ENCODE measurements at places on chromosomes 5 and 9.

- no peak for DNase-seq
Measured at GRCh38 chr9:121857928-121858327, 206.5 kb downstream of the DAB2IP start.

- DNase-seq, result no peak
Measured at GRCh38 chr5:7540736-7541485, 145.0 kb downstream of the ADCY2 start.

DNA sequence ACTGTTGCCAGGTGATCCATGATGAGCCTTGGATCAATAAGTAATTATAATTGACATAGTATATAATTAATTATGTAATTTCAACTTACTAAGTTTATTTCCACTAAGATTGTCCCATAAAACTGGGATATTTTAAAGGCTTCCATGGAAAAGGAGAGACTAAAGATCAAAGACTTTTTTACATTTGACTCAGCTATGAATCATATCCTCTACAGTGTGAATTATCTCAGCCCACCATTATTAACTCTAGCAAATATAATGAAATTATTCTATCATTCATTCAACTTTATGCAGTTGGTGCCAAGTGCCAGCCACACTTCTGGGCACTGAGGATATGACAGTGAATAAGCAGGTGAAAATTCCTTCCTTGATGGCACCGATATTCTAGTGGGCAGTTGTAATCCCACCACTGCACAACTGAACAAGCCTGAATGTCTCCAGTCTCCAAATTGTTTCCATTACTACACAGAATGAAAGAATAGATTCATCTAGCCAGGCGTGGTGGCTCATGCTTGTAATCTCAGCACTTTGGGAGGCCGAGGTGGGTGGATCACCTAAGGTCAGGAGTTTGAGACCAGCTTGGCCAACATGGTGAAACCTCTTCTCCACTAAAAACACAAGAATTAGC, 21.9 kb upstream of the TXN start:
- no peak for DNase-seq

GRCh38 chr9:75604661-75605060, 285.8 kb upstream of the PCSK5 start:
- no peak for DNase-seq

GRCh38 chr5:58760222-58760621, 177.3 kb downstream of the RAB3C start:
- DNase-seq, result no peak

GRCh38 chr5:107705402-107706014, 34.8 kb upstream of the EFNA5 start:
- DNase-seq, result no peak

DNA sequence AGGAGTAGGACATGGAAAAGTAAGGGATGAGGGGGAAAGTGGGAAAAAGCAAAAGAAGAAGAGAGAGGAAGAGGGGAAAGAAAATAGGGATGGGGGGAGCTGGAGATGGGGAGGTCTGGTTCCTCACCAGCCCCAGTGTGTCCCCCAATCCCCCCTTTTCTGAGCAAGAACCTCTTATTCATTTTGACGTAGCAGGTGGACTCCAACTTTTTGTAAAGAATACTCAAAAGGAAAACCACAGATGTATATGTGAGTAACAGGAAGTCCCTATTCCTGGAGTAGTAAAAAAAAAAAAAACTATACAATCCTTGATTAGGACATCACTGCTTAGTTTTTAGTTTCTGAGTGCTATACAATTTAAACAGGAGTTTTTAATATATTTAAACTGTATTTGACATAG, 3.9 kb upstream of the CFAP95 start:
- DNase-seq, result no peak

DNA sequence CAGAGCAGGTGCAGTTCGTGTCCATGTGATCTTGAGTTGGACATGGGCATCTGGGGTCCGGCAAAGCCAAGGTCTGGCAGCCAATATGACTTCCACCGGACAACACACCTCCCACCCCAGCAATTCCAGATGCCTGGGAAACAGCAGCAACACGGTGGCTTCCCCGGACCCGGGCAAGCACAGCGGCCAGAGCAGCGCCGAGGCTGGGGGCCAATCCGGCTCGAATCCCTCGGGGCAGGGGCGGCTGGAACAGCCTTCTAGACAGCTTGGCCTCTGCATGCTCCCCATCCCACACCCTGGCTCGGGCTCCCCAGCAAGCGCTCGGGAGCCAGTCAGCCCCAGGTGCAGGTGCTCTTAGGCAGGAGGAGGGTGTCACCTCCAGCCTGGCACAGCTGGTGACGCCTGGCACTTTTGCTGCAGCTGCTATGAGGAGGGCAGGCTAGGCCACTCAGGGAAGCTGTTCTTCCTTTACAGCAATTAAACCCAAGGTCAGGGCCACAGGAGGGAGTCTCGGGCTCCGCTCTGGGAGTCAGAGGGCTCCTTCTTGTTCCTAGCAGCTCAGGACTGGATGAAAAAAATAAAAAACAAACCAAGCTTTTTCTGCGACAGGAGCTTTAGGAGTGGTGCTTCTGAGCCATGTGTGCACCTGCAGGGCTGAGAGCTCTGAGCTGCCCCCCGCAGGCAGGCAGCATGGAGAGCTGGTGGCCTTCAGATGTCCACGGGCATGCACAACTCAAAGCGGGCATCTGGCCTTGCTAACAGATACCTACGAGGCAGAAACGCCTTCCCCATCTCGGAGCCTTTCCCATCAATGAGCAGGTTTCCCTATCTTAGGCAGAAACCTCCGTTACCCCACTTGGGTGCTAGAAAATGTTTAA, 28.2 kb downstream of the DBH start:
- no peak for DNase-seq

DNA sequence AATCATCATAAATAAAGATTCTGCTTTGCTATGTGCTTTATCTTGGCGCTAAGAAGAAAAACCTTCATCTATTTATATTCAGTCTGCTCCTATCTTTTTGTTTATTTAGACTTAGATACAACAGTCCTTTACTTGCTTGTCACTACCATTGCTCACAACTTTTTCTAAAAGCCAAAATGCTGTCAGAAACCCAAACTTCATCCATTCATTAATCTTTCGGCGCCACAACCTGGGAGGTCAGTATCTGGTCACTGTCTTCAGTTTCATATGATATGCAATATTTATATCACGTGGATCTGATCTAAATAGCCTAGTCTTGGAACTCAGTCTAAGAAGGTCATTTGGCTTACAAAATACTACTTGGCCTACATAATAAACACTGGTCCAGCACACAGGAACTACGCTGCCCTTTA, 159.3 kb upstream of the TARS1 start:
- no peak for DNase-seq

DNA sequence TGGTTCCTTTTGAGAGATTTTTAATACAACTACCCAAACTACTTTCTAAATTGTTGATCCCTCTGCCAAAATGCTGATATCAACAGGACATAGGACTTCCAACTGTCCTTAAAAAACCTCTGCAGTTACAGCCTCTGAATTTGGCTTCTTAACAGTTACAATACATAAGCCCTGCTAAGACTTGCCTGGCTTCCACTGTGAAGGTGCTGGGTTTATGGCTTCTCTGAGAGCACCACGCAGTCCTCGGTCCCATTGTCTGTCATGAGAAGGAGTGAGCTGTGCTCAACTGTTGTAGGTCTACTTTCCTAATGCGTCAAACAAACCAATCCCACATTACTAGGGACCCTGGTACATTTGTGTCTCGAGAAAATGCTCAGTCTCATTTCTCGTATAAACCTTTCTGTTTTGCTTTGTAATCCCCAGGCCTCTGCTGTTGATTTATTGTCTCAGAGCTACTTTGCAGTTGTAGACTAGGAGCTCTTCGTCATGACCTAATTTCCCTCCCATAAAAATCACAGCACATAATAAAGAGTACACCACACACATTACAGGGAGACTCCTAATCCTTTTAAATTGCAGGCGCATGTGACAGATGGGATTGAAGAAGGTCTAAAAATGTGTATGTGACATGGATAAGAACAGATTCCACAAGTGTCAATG, 274.9 kb downstream of the NR3C1 start:
- no peak for DNase-seq

DNA sequence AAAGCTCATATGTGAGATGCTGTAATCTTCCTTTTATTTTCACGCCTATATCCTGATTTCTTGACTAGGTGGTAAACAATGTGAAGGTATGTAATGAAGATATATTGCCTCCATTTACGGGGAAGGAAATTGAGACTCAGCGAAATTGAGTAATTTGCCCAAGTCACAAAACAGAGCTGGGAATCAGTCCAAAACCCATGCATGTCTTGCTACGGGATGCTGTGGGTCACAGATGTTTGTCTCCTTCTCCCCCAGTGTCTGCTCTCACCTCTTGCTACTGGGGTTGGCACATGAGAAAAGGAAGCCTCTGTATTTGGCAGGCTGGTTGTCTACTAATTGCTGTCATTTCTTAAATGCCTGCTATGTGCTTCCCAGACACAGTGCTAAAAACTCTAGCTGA, 53.7 kb upstream of the TEX48 start:
- no peak for DNase-seq

GRCh38 chr5:146520731-146521130, 4.7 kb upstream of the GPR151 start:
- no peak for DNase-seq

GRCh38 chr9:110977259-110977709, 61.0 kb downstream of the LPAR1 start:
- DNase-seq, result no peak

- no peak for DNase-seq
Measured at GRCh38 chr5:111776913-111777781, 20.2 kb upstream of the NREP start.

DNA sequence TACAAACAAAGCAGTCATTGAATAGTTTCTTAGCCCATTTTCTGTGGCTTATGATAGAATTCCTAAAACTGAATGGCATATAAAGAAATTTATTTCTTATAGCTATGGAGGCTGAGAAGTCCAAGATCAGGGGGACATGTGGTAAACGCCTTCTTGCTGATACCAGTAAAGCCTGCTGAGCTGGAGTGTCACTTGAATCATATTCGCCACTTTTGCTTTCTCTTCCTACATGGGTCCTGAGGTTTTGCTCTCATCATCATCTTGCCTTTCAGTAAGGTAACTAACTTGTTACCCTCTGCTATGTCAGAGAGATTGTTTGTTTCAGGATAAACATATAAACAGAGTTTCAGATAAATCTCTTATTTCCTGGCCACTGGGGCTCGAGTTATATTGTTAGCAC, 203.3 kb upstream of the DMRT1 start:
- no peak for DNase-seq

DNA sequence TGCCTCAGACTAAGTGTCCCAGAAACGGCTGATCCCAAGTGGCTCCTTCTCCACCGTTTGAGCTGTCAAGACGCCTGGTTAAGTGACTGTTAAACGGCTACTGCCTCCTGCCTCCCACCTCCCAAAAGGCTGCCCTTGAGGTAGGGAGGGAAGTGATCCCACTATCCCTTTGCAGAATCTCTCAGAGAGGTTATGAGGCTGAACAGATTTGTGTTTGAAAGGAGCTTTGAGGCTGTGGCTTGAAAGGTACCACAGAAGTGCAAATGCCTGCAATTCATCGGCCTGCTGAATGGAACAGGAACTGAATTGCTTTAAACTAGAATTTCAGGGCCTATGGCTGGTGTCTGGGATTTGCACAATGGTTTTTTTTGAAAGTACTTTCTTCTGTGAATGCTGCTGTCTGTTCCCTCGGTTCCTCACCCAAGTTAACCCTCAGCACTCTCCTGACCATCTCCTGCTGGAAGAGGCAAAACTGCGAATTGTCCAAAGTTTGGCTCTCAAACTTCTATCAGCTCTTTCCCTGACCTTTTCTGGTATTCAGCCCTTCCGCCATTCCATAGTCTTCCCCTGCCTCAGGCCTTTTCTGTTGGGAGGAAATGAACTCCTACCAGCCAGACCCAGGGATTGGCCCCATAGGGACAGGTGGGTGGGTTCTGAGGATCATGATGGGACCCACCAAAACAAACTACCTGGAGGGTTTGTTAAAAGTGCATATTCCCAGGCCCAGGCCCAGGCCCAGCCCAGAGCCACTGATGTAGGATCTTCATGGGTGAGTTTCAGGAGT, 453.3 kb downstream of the KDM4C start:
- DNase-seq, result no peak

- no peak for DNase-seq
Measured at GRCh38 chr9:29211003-29211579, 1637.8 kb upstream of the C9orf72 start.

DNA sequence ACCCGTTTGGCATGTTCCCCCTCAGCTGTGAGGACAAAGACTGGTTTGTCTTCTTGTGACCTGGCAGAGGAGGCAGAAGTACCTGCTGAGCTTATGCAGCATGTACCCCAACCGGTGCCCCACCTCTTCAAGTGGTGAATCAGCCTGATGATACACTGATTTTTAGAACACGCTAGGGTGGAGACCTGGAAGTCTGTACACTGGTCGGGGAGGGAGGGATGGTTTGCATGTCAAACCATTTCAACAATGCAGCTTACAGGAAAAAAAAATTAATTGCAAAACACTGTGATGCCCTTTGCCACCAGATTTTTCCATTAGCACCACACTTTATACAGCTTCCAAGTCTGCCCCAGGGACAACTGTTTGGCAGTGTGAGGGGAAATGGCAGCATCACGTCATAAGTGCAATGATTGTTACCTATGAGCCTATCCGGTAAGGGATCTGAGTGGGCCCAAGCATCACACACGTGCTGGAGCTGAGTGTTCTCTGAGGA, 155.1 kb upstream of the DMRT1 start:
- DNase-seq, result no peak

DNA sequence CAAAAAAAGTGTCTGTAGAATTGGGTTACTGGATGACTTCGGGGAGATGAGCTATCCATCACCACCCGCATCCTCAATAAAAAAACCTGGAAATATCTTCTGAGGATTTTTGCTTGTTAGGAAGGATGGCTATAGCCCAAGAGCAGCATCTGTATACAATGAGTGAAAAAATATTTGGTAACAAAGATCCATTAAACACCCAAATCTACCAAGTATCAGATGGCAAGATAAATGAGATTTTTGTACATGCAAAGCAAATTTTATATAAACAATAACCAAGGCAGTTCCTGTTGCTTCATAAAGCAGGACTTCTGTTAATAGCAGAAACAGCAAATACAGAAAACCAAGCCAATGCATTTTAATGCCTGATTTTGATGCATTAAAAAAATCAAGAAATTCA, 166.6 kb downstream of the SLC28A3 start:
- DNase-seq, result no peak

DNA sequence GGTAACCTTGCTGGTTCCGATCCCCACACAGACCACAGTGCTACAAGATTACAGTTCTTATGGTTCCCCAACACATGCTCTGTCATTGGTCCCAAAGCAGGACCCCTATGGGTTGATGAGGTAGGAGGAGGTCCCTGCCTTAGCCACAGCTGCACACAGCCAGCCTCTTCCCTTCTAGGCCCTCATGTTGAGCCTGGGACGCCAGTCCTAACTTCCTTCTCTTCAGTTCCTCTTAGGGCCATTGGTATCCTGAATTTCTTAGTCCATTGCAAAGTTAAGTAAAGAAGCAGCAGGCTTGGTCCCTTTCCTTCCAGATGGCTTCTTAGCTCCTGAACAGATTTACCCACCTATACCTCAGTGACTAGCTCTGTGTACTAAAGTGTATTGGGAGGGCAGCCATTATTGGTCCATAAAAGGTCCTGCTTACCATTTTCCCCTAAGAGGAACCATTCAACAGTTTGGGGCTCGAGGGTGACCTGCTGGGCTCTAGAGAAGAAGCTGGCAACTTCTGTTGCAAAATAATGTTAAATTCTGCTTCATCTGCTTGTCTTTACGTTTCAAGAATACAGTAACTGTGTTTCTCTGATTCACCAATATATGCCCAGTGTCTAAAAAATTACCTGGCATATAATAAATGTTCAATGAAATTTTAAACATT, 50.2 kb downstream of the PDCD1LG2 start:
- DNase-seq, result no peak

- no peak for DNase-seq
Measured at GRCh38 chr9:23811633-23812032, 14.4 kb downstream of the ELAVL2 start.

GRCh38 chr5:167294882-167295680, 996.4 kb upstream of the WWC1 start:
- no peak for DNase-seq
